Activated T-cell treated with anti-CD3 and anti-CD28 coated beads, Interleukin-2, amount 50 U/mL, for 24 hours (primary cell): ENCODE measurements at places on chromosomes 11 and 22.

DNA sequence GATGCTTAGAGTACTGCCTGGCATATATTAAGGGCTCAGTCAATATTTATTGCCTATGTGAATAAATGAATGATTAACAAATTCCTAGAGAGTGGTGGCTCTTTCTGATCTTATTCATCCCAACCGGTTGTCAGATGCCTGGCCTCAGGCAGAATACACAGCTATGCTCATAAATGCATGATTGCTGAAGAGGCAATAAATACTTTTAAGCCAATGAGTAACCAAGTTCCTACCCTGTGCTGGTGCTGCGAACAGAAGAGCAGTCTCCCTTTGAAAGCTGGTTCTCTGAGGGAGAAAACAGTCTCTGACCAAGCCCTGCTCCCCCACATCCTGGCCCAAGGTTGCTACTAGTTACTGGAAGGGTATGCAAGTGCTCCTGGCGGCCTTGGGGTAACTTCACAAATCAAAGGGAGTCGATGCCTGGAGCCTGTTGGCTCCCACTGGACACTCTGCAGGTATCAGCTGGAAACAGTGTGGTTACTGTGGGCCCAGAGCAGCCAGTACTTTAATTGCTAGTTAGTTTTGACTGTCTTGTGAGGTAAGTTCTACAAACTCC is 2.8 kb downstream of the USH1C start:
- no peak for DNase-seq

GRCh38 chr11:102729849-102730815 is 5.4 kb upstream of the MMP8 start:
- DNase-seq: no peak

DNA sequence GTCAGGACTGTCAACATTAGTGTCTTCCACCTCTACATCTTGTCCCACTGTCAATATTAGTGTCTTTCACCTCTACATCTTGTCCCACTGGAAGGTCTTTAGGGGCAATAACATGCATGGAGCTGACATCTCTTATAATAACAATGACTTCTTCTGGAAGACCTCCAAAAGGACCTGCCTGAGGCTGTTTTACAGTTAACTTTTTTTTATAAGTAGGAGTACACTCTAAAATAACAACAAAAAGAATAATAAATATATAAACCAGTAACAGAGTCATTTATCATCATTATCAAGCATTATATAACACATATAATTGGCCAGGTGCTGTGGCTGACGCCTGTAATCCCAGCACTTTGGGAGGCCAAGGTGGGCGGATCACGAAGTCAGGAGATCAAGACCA is 57.5 kb downstream of the PAK1 start:
- DNase-seq: no peak

- no peak for DNase-seq
Measured at GRCh38 chr11:67999201-67999629, 4.7 kb downstream of the UNC93B1 start.

GRCh38 chr11:75522286-75523044 is 3.3 kb downstream of the GDPD5 start:
- no peak for DNase-seq

DNA sequence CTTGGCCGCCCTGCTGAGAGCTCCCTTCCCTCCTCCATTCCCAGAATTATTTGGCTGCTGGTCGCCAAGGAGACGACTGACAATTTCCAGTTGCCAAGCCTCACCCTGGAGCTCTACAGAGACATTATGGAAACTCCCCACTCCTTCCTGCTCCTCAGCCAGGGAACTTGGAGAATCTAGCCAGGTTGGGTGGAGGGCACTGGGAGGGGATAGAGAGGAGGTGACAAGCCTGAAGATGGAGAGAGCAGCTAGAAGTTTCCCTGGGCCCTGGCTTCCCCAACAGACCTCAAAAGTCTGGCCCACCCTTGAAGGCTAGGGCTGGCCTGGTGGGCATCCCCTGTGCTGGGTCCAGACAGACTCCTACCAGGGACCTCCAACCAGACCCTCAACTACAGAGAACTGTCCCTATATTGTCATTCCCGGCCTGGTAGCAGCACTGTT is 6.7 kb upstream of the VSIG10L2 start:
- DNase-seq: no peak

GRCh38 chr11:34601085-34601444 is 19.8 kb upstream of the EHF start:
- no peak for DNase-seq
